ENCODE measurements at places on chromosomes 4 and X.

DNA sequence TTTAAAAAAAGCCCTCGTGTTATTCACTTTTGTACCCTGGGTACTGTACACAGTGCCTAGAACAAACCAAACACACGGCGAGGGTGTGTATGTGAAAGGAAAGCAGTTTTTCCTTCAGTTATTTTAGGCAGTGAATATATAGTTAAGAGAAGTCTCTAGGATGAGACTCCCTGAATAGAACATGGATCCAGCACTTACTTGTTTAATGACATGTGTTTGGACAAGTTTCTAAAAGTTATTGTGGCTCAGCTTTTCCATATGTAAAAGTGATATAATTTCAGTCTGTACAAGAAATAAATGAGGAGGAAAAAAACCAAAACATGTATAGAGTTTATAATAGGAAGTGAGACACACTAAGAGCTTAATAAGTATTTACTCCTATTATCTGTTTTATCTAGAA, 273.2 kb downstream of the ADGRL3 start:
- DNase-seq = no peak

GRCh38 chr4:89072921-89073320, 15.9 kb upstream of the FAM13A start:
- DNase-seq = no peak

GRCh38 chr4:11194431-11194830, 234.3 kb downstream of the HS3ST1 start:
- no peak for DNase-seq

DNA sequence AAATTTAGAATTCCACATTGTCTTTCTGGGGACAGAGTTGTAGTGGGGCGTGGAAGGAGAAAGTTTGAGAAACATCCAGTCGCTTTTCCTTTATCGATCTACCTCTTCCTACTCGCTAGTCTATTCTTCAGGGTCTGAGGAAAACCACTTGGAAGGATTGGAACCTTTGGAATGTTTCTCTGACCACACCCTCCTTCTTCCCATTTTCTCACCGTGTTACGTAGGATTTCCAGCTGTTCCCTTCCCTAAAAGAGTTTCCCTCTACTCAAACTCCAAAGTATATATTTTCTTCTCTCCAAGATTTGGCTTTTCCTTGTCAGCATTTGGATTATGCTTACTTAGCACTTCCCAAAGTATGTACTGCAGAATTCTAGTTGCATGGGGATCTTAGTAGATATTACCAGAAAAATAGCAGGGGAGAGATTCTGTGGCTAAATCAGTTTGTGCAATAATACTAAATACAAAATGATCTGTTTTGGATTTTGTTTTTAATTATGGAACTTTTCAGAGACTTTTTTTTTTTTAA, 4.9 kb downstream of the ENPEP start:
- no peak for DNase-seq

DNA sequence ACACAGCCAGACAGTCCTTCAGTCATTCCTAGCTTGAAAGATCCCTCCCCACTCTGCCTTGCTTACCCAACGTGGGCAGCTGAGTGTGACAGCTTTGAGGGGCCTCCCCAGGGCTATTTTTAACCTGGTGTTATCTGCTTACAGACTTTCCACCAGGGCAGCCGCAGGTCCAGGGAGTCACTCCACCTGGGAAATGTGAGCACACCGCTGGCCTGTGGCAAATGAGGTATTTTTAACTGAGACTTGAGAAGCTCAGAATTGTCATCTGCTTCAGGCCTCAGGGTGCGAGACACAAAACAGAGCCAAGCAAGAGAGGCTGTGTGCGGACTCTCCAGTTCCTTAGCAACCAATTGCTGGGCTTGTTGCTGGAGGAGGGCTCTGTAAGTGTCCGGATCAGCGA, 13.0 kb downstream of the CORIN start:
- no peak for DNase-seq

GRCh38 chr4:12734586-12734985, 749.6 kb downstream of the RAB28 start:
- DNase-seq = no peak

DNA sequence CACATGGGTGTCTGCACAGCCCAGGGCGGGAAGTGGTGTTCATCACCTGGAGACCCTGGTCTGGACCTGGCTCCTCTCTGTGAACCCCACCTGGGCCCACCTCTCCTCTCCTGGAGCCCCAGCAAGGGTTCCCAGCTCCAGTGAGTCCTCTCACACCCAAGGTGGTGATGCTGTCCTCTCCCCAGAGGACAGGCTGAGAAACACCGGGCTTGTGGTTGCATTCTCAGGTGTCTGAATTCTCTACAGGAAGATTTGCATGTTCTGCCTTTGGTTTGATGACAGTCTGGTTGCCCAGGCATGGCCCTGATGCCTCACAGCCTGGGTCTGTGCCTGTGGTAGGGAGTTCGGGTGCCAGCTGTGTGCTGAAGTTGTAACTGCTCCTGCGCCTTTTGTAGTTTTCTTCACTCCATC, 3.8 kb downstream of the MAEA start:
- no peak for DNase-seq

DNA sequence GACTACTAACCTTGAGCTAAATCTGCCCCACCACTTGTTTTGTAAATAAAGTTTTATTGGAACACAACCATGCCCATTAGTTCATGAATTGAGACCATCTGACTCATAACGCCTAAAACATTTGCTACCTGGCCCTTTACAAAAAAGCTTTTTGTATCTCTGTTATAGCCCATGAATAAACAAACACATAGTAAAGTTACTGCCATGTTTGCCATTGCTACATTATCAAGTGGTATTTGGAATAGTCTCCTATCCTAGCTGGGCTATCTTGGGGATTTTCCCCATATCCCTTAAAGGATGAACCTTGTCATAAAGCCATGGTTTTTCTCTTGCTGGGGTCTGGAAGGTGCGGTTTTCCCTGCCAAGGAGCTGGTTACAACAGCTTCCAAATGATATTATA, 112.3 kb downstream of the FAM9B start:
- no peak for DNase-seq
